Stimulated activated CD4-positive, alpha-beta T cell treated with anti-CD3 and anti-CD28 coated beads, Interleukin-12 subunit alpha, Interleukin-12 subunit beta, amount 100 ng/mL, for 48 hours (primary cell): ENCODE measurements at places on chromosomes 12 and 14.

DNA sequence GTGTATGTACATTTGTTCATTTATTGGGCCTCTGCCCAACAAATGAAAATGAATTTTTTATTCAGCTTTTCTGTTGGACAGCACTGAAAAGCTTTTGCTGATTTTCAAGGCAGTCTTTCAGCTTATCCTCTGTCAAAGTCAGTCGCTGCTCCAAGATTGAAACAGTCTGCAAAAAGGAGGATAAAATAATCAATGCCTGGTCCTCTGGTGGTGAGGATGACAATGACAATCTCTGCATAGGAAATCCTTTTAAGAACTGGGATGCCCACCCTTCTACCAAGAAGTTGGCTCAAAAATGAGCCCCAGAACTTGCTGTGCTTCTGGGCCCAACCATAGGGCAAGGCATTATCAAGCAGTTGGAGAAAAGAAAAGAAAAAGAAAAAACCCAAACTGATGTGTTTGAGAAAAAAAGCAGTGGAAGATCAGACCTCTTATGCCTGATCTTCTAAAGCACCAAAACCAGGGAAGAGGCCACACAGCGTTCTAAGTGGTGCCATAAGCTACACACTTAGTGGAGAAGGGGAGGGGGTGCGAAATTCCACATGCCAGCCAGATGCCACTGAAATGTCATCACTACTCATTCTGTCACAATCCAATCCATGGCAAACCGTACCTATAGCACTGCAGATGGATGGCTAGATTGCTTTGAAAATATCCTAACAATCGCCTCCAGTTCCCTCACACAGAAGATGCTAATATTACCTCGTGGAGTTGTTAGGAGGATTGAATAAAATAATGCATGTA lies 69.0 kb upstream of the DUSP6 start:
- no peak for DNase-seq

DNA sequence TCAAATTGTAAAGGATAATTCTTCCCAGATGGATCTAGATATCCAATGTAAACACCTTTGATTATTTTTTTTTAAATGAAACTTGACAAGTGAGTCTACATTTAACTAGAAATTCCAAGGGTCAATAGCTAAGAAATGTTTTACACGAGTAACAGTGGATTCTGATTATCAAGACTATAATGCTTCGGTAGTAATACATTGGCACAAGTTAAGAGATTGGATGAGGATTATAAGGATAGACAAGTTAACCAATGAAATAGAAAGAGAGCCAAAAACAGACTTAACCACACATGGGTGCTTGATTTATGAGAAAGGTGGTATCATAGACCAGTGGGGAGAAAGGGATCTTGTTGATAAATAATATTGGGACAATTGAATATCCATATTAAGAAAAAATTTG lies 40.3 kb upstream of the PCED1B start:
- DNase-seq = no peak

- DNase-seq = no peak
Observed at GRCh38 chr12:122726080-122726558, 4.5 kb downstream of the HCAR1 start.

DNA sequence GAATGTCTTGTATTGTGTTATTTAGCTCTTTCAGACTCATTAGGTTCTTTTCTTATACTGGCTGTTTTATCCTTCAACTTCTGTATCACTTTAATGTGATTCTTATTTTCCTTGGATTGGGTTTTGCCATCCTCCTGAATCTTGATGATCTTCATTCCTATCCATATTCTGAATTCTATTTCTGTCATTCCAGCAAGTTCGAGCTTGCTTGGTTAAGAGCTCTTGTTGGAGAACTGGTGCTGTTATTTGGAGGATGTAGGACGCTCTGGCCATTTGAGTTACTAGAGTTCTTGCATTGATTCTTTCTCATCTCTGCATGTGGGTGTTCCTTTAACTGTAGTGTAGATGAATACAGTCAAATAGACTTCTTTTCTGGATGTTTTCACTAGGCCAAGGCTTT lies 142.3 kb upstream of the SLC38A2 start:
- no peak for DNase-seq

DNA sequence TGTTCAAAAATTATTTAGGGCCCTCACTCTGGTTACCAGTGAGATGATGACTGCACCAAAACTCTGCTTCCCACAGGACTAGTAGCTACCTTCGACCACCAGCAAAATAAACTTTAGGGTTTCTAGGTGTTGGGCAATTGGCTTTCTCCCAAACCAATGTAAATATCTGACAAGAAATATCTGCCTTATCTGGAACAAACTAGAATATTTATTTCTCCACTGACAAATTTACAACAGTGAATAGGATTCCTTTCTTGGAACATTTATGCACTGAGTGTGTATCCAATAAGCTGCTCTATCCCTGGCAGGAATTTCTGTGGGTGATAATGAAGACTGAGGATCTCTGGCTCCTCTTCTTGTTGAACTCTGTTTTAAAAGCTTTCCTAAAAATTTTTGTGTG lies 148.6 kb downstream of the SLC6A15 start:
- DNase-seq = no peak

DNA sequence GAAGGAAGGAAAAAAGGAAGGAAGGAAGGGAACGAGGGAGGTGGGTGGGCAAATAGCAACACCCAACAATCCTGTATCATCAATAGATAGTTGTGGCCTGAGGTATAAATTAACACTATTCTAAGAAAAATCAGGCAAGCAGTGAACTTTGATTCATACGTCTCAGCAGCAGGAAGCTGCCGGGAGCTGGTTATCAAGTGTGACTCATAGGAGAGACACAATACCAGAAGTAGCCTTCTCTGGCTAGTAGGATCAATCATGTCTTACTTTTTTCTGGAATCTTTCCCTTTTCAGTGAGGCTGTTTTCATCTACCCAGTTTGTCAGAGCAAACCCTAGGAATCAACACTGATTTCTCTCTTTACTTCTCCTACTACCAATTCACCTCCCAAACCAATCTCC lies 780.5 kb downstream of the NRXN3 start:
- no peak for DNase-seq

- DNase-seq = no peak
Observed at GRCh38 chr12:64383675-64384074, 6.9 kb downstream of the C12orf56 start.
